ENCODE measurements at places on chromosomes 13 and 19.

- DNase-seq: no peak
These were observed 6.1 kb downstream of the DENND1C start for GRCh38 chr19:6475321-6476108.

DNA sequence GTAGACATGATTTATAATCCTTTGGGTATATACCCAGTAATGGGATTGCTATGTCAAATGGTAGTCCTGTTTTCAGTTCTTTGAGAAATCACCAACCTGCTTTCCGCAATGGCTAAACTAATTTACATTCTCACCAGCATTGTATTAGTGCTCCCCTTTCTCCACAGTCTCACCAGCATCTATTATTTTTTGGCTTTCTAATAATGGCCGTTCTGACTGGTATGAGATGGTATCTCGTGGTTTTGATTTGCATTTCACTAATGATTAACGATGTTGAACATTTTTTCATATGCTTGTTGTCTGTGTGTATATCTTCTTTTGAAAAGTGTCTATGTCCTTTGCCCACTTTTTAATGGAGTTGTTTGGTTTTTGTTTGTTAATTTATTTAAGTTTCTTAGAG lies 165.1 kb downstream of the PDS5B start:
- DNase-seq: no peak

DNA sequence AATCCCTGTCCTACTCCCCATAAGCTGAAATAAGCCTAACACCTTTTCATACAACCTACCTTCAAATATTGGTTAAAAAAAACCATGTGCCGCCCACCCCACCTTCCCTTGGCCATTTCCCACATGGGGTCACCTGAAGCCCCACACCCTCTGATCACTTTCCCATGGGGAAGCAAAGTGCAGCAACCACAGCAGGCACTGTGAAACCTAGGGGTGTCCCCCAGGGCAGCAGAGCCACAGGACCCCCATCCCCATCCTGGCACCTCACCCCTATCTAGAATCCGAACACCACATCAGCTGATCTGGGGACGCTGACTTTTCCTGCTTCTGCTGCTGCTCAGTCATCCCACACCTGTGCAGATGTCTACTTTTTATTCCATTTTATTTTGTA lies 19.9 kb downstream of the CEACAM21 start:
- DNase-seq: no peak

DNA sequence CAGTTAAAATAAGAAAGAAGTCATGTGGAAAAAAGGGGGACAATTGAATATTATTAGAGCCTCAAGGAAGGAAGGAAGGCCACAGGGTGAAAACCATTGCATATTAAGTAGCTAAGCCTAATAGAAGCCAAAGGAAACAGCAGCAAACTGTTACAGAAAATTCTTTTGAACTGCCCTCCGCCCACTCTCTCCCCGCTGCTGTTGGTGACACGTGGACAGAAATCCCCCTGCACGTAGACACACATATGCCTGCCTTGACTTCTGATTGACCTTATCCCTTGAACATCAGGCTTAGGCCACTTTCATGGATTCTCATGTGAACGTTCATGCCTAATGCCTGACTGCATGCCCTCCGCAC lies 229.1 kb downstream of the KCNRG start:
- no peak for DNase-seq

DNA sequence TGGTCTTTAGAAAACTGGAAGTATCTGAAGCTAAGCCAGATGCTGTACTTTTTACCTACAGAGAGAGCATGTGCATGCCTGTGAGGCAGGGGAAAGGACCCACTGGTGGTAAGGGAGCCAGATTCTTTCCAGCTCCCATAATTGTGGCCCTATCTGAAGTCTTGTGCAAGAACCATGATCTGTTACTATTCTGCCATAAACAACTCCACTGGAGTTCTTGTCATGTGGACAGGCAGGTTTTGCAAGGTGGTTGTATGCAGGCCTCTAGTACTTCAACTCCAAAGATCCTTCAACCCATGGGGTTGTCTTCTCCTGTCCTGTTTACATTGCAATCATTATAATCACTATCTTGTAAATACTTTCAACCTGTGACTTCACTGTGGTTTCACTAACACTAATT lies 14.1 kb downstream of the PROSER1 start:
- DNase-seq: no peak

DNA sequence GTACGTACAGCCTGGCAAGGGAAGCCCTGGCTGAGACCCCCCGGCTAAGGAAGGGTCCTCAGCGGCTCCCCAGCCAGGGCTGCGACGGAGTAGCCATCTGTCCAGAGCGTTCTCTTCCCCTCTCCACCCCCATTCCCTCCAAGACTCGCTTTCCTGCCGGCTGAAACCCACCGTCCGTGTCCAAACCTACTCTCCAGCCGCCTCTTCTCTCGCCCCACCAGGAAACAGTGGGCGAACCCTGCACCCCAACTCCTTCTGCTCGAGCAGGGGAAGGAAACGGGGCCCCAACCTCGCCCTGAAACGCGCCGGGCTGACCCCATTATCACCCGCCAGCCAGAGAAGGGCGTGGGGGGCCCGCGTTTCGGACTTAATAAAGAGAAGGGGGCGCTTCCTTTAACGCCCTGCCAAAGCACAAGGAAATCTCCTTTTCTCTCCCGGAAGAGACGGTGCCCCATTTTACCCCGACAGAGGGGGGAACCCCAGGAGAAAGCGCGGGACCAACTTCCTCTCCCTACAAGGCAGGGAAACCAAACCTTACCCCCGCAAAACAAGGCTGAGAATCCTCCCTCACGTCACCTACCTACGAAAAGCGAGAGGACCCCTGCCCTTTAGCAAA lies 2.5 kb downstream of the ZC3H4 start:
- no peak for DNase-seq
